ENCODE measurements at places on chromosomes 1 and 21. TPM values are rescaled to one million over a fixed set of nuclear protein-coding genes. Genes with fewer than 3 reads are reported as not detected.

The VASH2 gene
- 3.7 TPM for total RNA-seq

The SPATA46 gene
- not detected for total RNA-seq

The KPNA6 gene
- total RNA-seq, result 59.3 TPM

The WNT3A gene
- not detected for total RNA-seq

The TLCD4 gene
- total RNA-seq, result 48.3 TPM

GRCh38 chr1:147720557-147720956 lies 39.8 kb downstream of the GJA5 start:
- no peak for DNase-seq

- no peak for DNase-seq
Observed at GRCh38 chr1:187655104-187655503, 826.4 kb downstream of the PLA2G4A start.

- peak; percentile 63 for DNase-seq
Observed at GRCh38 chr1:18100491-18101063, 7.0 kb upstream of the IGSF21 start.

- no peak for DNase-seq
Observed at GRCh38 chr1:232988572-232989040, 38.2 kb downstream of the NTPCR start.

GRCh38 chr1:240031009-240031408 lies 60.7 kb upstream of the FMN2 start:
- no peak for DNase-seq

- DNase-seq, result no peak
Observed at GRCh38 chr1:33897092-33897725, 33.3 kb downstream of the HMGB4 start.

DNA sequence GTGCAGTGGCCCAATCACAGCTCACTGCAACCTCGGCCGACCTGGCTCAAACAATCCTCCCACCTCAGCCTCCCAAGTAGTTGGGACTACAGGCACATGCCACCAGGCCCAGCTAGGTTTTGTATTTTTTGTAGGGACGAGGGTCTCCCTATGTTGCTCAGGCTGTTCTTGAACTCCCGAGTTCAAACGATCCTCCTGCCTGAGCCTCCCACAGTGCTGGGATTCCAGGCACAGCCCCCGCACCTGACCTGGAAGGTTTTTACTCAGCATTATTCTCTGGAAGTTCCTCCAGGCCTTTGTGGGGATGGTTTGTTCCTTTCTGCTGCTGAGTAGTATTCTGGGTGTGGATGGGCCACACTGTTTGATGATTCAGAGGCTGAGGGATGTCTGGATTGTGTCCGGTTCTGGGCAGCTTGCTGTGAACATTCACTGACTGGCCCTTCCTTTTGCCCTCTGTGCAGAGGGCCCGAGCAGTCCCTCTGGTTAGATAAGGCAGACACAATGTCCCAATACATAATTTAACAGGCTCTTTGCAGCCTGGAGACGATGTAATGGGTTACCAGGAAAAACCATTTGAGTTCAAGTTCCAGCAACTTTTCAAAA lies 6.0 kb upstream of the TRAPPC10 start:
- peak; percentile 69 for DNase-seq

- peak; percentile 58 for DNase-seq
Observed at GRCh38 chr1:42146626-42147320, 6.4 kb upstream of the GUCA2B start.

DNA sequence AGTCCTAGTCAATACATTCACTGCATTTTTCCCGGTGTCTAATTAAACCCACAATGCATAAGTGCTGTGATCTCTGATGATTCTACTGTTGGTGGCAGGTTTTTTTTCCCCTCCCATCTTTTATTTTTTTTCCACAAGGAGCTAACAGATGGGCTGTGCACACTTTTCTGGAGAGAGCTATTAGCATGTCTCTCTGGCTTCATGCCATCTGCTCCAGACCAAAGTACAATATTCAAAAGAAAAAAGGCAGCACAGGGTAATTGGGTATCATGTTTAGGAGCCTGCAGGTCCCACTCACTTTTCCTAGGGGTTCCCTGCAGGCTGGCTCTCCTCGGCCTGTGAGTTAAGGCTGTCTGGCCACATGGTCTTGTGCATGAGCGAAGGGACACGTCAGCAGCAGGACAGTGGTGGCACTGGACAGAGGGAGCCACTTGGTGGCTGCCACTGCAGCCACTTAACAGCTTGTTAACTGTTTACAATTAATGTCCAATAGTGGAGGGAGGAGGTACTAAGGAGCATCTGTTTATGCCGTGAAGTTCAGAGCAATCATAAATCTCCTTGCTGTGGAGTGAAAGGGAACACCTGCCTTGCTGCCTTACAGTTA lies 53.5 kb upstream of the C8B start:
- no peak for DNase-seq

DNA sequence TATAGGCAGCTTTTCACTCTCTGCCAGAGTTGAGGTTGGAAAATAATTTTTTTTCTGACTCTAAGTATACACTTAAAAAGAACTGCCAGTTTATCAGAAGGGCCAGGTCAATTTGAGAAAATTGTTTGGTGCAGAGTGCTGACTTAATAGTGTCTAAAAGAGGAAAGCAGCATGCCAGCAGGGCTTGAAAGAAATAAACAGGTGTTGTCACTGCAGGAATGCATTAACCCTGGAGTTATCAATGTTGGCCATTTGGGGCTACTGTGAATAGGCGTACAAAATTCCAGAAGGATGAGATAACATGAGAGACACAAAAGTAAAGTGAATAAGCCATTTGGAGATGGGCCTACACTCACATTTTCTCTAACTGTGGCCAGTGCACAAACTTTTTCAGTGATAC lies 220.6 kb upstream of the PLD5 start:
- DNase-seq, result no peak

DNA sequence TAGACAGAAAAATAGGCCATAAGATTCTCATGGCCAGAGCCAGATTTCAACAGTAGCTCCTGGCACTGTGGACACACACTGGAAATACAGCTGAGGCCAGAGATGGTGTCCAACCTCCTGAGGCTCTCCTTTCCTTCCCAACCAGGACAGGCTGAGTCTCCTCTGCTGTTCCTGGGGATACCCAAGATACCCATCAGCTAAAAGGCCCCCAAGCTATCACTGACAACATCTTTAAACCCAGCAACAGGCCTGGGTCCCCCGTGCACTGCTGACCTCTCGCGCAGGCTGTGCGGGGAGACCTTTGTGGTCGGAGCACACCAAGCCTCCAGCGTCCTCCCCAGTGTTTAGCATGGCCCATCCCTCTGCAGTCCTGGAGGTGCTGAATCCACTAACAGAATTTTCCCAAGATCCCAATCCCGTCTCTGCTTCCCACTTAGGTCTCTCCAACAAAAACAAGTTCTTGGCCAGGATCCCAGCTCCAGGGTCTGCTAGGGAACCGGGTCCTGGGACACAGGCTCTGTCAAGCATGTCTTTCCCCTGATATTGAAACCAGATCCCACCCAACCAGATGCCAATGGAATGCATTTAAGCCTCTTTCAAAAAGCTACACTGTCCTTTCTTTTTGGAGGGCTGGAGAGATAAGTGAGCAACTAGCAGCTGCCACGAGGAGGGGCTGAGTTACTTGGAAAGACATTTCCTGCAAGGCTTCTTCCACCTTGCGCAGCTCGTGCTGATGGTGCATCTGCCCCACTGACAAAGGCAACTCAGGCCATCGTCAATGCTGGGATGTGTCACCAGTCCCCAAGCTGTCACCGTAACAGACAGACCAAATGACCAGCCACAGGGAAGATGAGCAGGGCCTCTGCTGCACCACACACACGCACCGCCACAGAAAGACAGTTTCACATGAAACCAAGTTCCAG lies 73.2 kb downstream of the BCAR3 start:
- DNase-seq, result no peak

GRCh38 chr1:77625250-77625649 lies 57.2 kb downstream of the ZZZ3 start:
- no peak for DNase-seq

DNA sequence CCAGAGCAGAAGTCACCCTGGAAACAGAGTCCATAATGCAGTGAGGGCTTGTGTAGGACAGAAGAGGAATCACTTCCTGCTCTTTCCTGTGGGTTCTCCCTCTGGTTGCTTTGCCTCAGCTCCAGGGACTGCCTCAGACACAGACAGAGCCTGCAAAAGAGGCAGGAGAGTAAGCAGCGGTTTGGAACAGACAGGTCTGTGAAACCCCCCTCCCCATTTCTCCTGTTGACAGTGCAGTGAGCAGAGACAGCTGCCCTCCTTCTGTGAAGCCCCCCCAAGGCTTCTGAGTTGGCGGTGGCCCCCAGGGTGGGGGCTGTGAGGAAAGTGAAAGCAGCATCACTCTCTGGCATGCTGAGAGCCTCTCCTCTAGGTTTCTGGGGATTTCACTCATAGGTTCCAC lies 53.0 kb downstream of the MAB21L3 start:
- DNase-seq, result no peak

DNA sequence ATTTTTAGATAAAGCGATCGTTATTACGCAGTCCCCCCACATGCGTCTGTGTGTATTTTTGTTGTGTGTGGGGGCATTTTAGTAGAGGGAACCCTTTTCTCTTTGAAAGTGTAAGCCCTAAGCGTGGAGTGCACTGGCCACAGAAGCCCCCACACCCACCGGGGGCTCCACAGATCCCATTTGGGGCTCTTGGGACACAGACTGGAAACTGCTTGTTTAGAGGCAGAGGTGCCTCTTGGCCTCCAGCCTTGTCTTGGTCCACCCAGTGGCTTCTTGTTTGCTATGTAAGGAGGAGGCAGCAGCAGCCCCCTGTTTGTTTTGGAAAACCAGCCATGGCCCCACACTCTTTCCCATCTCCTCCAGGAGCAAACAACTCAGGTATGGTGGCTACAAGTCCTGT lies 42.8 kb downstream of the SLC37A1 start:
- DNase-seq, result peak; percentile 3

GRCh38 chr1:116382857-116383483 lies 9.9 kb downstream of the ATP1A1 start:
- DNase-seq, result no peak

DNA sequence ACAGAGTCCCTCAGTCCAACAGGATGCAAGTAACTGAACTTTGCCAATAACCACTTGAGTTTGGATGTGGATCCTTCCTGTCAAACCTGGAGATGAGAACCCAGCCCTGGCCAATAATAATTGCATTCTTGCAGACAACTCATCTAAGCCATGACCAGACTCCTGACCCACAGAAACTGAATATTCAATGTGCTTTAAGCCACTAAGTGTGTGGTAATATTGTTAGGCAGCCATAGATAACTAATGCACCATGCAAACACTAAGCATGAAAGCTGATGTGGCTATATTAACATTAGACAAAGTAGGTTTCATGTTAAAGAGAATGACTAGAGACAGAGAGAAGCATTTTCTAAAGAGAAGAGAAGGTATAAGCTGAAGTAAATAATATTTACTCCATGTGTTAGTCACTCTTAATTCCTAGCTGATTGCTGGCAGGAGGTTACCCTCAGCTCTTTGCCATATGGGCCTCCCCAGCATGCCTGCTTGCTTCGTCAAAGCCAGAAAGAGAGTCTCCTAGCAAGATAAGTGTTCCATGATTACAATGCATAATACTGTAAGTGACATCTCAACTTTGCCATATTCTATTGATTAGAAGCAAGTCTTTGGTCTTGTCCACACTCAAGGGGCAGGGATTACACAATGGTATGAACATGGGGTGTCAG lies 276.4 kb upstream of the PLXNA2 start:
- DNase-seq, result no peak

DNA sequence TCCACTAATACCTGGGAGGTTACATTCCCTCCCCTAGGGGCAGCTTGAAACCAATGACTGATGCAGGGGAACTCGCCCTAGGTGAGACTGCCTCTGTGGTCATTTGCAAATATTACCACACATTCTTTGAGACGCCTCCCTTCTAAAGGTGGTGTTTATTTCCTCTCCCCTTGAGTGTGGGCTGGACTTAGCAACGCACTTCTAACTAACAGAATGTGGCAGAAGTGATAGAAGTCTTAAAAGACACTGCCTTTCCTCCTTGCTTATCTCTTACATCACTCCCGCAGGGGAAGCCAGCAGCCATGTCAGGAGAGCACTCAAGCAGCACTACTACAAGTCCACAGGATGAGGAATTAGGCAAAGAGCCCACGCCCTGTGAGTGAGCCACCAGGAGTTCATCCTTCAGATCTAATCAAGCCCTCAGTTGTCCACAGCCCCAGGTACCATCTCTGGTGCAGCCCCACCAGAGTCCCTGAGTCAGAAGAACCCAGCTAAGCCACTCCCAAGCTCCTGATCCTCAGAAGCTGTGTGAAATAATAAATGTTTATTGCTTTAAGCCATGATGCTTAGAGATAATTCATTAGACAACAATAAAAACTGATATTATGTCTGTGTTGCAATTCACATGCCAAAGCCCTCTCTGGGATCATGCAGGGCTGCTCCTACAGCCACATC lies 14.8 kb upstream of the MATN1 start:
- no peak for DNase-seq

DNA sequence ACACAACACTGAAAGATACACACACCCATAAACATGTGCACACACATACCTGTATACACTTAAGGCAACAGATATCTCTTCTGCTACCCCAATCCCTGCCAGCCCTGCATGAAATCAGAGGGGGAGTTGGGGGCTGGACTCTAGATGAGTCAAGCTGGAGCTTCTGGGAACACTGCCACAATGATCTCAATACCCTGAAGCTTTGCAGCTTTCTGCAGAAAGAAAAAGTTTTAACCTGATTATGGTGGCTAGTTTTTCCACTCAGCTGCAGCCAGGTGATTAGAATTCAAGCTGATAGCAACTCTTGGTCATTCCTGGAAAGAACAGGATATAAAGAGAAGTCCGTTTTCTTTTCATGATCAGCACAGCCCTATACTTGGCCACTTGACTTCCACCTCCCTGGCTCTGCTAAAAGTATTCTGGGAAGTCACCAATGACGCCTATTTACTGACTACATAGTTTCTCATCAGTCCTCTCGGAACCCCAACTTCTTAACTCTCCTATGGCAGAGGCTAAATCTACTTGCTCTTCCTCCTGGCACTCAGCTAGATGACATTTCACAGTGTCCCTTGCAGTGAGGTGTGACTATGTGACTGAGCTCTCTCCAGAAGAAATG lies 20.7 kb upstream of the DNASE2B start:
- DNase-seq, result peak; percentile 46

GRCh38 chr1:12052008-12052573 lies 11.0 kb upstream of the TNFRSF8 start:
- DNase-seq, result peak; percentile 69

DNA sequence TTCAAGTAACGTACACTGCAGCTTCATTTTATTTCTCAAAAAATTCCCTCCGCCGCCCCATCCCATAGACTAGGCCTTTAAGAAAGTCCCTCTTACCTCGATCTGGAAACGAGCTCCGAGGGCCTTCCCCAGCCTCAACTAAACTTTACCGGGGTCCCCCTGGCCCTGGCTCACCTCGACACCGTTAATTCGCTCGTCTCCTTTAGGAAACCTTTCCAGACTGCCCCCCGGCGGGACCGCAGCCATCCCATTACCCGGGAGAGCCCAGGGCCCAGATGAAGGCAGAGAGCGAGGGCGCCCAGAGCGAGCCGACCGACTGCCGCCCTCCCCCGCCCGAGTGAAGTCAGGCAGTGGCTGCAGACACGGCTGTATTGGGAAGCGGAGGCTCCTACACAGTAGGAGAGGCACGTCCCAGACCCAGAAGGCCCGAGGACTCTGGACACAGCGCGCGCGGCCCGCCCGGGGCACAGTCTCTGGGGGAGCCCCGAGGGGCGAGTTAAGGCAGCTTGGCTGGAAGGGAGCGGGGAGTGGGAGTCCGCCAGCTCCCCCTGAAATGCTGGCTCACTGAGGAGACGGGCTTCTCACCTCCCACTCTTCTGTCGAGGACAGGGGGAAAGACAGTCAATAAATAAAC lies 14.6 kb downstream of the SEMA6C start:
- peak; percentile 46 for DNase-seq

Data from left cardiac atrium (tissue), 4 donors.